ENCODE measurements at places on chromosomes 4 and X. TPM values are rescaled to one million over a fixed set of nuclear protein-coding genes. Genes with fewer than 3 reads are reported as not detected.

NDST4 gene
- 0.31 TPM for total RNA-seq

GRCh38 chr4:37892641-37893040, 1.8 kb downstream of the TBC1D1 start:
- no peak for DNase-seq

DNA sequence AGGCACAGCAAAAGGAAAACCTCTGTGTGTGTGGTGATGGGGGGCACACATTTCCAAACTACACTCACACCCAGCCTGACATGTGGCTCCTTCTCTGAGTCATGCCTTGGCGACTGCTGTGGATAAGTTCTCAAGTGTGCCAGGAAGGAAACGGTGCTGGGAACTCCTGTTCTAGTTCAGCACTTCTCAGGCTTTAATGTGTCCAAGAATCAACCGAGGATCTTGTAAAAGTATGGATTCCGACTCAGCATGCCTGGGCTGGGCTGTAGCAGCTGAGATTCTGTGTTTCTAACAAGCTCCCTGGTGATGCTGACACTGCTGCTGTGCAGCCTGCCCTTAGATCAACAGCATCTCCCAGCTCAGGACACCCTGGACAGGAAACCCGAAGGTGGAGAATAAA, 20.2 kb downstream of the CLNK start:
- DNase-seq, result no peak

DNA sequence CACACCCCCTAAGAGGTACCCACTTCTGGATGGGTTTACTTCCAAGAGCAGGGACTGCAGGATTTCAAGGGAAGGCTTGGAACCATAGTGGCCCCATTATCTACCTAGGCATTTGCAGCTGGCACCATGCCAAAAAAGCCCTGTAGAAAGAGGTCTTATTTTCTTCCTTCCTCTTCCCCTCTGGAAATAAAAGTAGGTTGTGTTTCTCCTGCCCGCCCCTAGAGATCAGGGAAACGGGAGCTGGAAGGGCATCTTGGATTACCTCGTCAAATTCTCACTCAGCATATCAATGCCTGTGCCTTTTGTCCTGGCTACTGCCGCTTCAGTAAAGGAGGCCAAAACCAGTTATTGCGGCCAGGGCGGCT, 1.6 kb downstream of the SCD5 start:
- DNase-seq, result no peak

PDLIM5 gene
- 149 TPM for total RNA-seq

GRCh38 chr4:8308144-8308543, 38.6 kb downstream of the HTRA3 start:
- peak; percentile 39 for DNase-seq

Measured in endodermal cell (in vitro differentiated cells).